ENCODE measurements at places on chromosomes 13 and 19.

DNA sequence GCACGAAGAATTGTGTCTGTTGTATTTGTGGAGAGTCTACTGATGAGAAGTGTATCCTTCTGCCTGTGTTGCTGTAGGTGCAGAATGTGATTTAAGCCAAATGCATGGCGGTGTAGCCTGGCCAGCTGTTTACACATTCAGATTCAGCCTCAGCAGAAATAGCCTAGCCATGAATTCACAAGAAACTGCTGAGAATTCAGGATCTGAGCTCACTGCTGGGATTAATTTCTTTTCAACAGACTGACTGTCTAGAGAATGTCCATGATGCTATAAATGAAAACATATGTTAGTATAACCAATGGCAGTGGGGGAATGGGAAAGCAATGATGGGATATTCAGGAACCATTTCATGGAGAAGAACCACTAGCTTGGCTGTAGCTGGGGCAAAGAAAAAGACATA lies 77.4 kb upstream of the RNF113B start:
- no peak for DNase-seq

GRCh38 chr19:38867171-38867780 lies 10.8 kb downstream of the RINL start:
- no peak for DNase-seq

- DNase-seq: no peak
Observed at GRCh38 chr19:12801466-12802266, at the start of the genes PRDX2 and THSD8. Gene PRDX2 (minus strand): TSS chr19:12801800. CDS start chr19:12801261, 539 bp downstream. Gene THSD8 (plus strand): TSS chr19:12802069. CDS start chr19:12802072, 3 bp downstream.

- DNase-seq: no peak
Observed at GRCh38 chr19:49951806-49952478, 9.0 kb downstream of the SIGLEC11 start.

- no peak for DNase-seq
Observed at GRCh38 chr19:30335306-30335886, 36.8 kb upstream of the ZNF536 start.

GRCh38 chr13:43132257-43132656 lies 108.9 kb downstream of the DNAJC15 start:
- no peak for DNase-seq

DNA sequence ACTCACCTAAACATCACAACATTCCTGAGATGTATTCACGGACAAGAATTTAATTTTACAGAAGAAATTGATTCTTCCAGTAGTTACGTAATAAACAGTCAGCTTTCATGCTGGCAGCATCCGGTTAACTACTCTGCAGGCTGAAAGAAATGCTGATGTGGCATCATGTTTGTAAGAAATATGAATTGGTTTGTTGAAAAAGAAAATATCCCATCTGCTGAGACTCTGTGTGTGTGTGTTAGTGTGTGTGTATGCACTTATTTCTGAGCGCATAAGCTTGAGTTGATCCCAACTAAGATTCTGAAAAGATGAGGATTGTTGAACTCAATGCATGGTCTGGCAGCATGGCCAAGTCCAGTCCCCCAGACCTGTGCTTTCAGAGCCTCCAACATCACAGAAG lies 74.3 kb upstream of the FAM216B start:
- DNase-seq: no peak
